T follicular helper cell (primary cell): ENCODE measurements at places on chromosomes 2 and 18.

- DNase-seq, result no peak
These were observed 347.5 kb downstream of the METTL4 start for GRCh38 chr18:2223849-2224248.

DNA sequence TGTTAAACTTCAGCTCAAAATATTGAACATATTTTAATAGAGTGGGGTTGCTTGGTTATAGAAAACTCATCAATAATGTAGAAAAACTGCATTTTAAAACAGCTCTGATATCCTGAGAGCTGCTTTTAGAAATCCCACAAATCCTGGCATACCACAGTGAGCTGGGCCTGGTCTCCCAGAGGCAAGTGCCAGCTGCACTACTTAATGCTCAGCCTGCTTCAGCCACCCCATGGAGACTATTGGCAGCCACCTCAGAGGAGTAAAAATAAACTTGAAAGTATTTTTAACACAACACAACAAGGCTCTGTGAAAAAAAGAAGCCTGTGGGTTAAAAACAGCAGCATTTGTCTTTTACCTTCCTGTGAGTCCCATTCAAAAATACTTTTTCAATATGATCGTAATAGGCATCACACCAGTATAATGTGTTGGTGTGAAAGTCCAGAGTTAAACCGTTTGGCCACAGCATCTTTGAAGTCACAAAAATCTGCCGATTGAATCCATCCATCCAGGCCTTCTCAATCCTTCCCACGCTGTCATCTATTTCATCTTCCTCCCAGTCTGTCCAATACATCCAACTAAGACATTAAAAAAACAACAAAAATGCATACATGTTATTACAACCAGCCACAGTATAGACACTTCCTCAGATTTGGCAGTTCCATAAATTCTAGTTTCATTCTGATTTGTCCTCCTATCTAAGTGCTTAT, 1115.3 kb downstream of the LRP1B start:
- no peak for DNase-seq

DNA sequence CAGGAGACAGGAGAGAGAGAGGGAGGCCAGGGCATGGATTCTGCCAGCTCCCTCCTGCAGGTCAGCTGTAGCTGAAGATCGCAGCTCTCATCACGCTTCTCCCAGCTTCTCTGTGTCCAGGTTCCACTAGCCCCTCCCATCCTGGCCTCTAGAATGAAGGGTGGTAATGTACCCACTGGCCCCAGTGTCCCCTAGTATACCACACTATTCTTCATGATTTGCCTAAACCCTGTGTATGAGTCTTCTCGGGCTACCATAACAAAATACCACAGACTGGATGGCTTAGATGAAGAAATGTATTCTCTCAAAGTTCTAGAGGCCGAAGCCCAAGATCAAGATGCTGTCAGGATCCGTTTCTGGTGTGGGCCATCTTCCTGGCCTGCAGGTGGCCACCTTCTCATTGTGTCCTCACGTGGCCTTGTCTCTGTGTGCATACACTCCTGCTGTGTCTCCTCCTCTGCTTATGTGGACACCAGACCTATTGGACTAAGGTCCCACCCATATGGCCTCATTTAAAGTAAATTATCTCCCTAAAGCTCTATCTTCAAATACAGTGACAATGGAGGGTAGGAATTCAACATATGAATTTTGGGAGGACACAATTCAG, 77.3 kb downstream of the TNFRSF11A start:
- no peak for DNase-seq

DNA sequence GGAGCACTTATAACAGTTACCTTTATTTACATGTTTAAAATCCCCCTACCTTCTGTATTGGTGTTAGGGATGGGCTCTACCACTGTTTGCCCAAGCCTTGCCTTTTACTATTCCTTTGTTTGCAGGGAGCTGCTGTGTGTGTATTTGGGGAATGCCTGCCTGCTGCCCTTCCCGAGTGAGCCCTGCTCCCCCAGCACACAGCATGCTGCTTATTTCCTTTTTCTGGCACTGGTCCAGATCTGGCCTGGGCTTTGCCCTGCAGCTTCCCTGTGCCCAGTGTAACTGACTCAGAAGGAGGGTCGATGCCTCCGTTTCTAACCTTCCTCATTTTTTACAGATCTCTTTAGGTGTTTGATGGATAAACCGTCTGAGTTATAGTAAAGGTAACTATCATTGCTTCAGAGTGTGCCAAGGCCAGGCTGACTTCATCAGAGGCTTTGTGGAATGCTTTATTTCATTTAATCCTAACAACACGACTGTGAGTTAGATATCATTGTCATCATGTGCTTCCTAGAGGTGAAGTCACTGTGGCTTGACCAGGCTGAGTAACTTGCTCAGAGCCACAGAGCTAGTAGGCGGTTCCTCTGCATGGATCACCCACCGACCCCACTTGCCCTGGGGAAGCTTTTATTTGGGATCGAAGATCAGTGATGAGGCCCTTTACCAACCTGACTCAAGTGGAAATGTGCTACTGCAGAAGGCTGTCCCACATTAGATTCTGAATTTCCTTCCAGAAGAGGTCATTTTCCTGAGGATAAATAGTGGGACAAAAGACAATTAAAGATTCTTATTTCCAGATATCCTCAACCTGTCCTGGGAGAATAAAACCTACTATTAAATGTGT, 238.8 kb downstream of the ZNF407 start:
- DNase-seq, result no peak

GRCh38 chr18:8627540-8627939, 18.3 kb downstream of the RAB12 start:
- DNase-seq, result no peak

- DNase-seq, result no peak
These were observed 114.3 kb downstream of the DIS3L2 start for GRCh38 chr2:232075859-232076258.

- no peak for DNase-seq
These were observed 42.0 kb downstream of the MYO5B start for GRCh38 chr18:50152900-50153299.

DNA sequence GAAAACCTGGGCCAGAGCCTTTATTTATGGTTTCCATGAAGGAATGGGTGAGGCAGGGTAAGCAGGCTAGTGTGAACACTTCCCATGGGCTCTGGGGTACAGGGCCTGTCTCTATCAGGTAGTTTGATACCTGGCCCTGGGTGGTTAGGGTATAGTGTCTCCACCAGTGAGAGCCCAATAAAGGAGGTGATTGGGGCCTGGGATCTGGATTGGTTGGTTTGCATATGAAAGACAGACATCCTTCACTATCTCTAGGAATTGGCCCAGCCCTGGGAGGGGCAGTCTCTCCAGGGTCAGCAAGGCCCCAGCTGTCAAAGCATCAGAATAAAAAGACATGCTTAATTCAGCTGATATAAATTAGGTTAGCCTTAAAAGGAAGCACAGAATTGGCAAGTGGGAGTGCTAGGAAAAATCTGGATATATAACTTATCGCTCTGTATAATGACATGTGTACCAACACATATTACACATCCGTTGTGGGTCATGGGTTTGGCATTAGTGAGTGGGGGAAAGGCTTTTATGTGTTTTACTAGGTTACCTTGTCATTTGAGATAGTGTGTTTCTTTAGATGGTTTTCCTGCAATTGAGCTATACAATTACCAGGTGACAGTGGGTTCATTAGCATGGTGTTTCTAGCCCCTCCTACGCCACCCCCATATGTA, 18.5 kb upstream of the TMEM178A start:
- no peak for DNase-seq

DNA sequence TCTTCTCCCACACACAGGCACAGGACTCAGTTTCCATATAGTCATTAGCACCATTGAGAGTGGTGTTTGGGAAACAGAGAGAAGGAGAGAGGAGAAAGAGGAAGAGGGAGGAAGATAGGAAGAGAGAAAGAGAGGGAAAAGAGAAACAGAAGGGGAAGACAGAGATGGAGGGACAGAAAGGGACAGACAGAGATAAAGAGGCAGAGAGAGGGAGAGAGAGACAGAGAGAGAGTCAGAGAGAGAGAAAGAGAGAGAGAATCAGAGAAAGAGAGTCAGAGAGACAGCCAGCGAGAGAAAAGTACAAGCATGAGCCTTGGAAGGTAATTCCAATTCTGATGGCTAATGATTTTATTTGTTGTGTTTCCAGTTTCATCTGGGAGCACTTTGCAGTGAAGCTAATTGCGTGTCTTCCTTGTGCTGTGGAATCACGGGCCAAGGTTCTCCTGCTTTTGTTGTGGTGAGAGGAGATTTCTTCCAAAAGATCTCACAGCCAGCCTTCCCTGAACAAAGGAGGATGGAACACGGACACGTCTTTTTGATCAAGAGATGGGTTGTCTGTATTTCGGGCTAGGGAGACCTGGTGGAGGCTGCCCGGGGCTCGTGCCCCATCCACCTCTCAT, 153.6 kb upstream of the TWIST2 start:
- DNase-seq, result no peak
